Stimulated activated CD4-positive, alpha-beta T cell treated with anti-CD3 and anti-CD28 coated beads, Interleukin-12 subunit alpha, Interleukin-12 subunit beta, amount 100 ng/mL, for 48 hours (primary cell): ENCODE measurements at places on chromosomes 3 and 15.

DNA sequence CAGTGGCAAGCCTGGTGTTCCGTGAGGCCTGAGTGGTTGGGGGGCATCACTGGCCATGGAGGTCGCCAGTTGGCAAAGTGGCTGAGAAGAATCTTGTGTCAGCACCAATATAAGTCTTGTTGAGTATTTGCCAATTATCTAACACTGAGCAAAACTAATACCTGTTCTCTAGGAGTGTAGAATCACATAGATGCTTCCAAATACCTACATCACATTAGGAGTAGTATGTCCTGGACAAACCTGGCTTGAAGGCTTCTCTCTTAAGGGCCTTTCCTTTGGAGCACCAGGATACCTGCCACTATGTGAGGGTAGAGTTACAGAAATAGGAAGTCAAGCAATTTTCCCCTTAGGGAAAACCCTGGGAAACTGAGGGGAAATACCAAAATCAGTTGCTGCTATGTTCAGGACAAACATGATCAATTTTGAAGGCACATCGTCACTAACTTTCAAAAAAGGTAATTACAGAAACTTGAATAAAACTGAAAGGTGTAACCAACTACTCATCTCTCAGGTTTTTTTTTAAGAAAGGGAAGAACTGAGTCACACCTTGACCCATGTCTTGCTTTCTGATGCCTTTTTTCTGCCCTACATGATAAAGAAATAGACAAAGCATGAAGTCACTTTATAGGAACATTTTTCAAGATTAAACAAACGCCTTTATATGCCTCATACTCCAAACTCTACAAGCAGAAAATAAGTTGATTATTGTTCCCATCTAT, 100.4 kb downstream of the IMPG2 start:
- no peak for DNase-seq

DNA sequence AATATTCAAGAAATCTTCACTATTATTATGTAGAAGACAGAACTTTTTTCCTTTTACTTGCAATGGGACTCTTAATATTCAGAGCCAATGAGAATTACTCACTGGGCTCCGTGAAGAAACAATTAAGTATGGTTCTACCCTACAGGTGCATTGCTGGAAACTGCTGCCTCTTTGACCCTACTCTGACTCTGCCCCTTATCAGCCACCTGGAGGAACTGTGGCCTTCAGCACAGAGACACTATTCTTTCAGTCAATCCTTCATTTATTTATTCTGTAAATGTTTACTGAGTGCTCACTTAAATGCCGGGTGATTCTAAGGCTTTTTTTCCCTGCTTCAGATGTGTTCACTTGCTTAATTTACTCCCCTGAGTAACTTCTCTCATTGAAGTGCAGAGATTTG, 163.2 kb downstream of the SYNPR start:
- no peak for DNase-seq

- no peak for DNase-seq
These were observed 1.3 kb downstream of the PXK start for GRCh38 chr3:58334013-58334321.

GRCh38 chr15:86691091-86691663, 611.5 kb downstream of the AGBL1 start:
- no peak for DNase-seq

DNA sequence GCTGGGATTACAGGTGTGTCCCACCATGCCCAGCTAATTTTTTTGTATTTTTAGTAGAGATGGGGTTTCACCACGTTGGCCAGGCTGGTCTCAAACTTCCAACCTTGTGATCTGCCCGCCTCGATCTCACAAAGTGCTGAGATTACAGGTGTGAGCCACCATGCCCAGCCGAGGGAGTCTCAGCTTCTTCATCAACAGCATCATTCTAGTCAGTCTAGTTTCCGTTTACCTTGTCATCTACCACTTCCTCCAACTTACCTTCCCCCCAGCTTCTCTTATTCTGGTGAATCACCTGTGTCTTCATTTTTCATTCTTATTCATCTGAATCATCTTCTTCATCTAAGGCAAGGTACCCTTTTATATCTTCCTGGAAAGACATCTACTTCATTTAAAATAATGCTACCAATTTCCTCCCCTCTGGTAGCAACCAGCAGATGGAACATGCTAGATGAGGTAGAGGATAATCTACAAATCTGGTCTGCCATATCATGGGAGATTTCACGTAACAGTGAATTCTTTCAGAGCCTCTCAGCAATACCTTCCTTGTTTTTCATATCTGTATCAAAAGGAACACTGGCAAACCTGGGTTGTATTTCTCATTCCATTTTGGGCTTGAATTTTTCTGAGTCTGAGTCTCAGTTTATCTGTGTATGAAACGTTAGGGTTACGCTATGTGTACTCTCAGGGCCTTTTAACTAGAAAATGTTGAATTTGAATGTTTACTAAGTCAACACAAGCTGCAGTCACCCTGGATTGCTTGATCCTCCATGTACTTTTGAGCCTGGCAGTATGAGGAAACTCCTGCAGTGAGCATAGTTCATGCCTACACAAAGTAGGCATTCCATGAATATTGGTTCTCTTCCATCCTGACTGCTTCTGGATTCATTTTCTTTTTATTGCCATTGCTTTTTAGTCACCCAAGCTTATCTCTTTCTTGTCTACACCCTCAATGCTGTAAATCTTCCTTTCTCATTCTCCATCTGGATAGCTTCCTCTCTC, 16.8 kb downstream of the LPP start:
- peak; percentile 55 for DNase-seq

GRCh38 chr3:69108811-69109210, 13.6 kb downstream of the LMOD3 start:
- DNase-seq: no peak

GRCh38 chr3:184489268-184489841, 72.2 kb upstream of the EPHB3 start:
- no peak for DNase-seq

DNA sequence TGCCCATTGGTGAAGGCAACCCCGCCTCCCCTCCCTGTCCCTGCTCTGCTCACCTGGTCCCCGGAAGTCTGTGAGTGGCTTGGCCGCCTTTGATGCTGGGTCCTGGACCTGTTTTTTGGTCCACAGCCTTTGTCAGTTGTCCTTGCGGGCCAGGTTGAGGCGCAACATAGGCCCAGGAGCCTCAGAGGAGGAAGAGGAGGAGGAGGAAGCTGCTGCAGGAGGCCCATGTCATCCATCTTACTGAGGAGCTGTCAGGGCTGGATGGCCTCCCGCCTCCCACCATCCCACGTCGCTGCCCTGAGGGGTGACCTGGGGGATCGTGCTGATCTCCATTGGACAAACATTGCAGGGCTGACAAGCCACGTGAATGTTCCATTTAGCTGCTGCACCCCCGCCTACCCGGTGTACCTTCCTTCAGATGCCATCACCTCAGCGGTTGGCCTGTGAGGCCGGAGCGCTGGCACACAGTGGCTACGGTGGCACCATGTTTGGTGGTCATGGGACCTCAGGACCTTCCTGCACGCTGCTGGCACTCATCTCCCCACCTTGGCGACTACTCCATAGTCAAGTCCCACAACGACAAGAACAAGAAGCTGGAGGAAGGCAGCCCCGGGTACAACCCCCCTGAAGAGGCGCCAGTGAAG, 106.3 kb downstream of the SMAD6 start:
- no peak for DNase-seq

- DNase-seq: no peak
These were observed 901.9 kb downstream of the OTOL1 start for GRCh38 chr3:162398554-162398953.

DNA sequence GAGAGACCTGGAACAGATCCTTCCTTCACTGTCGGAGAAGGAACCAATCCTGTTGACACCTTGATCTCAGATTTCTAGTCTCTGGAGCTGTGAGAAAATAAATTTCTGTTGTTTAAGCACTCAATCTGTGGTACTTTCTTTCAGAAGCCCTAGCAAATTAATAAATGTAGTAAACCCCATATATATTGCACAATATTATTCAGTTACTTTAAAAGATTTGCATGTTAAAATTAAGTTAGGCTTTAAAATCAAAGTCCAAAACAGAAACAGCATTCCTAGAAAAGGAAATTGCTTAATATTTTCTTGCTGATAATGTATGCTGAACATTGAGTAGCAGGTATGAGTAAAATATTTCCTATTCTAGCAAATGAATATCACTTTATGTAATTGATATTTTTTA, 113.2 kb downstream of the LEKR1 start:
- no peak for DNase-seq

DNA sequence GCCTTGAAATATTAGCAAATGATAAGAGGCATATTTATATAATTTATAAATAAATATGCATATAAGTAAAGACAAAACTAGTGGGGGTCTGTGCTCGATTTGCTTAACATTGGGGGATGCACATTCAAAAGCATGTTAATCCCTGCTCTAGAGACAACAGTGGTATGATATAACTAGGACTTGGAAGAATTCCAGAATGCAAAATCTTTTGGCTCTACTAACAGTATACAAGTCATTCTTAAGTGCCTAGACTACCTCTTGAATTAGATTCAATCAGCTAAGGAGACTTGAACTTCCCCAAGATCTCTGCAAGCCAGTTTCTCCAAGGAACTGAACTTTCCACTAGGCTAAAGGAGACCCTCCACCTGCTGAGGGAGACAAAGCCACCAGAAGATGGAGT, 282.7 kb upstream of the RORA start:
- DNase-seq: no peak

DNA sequence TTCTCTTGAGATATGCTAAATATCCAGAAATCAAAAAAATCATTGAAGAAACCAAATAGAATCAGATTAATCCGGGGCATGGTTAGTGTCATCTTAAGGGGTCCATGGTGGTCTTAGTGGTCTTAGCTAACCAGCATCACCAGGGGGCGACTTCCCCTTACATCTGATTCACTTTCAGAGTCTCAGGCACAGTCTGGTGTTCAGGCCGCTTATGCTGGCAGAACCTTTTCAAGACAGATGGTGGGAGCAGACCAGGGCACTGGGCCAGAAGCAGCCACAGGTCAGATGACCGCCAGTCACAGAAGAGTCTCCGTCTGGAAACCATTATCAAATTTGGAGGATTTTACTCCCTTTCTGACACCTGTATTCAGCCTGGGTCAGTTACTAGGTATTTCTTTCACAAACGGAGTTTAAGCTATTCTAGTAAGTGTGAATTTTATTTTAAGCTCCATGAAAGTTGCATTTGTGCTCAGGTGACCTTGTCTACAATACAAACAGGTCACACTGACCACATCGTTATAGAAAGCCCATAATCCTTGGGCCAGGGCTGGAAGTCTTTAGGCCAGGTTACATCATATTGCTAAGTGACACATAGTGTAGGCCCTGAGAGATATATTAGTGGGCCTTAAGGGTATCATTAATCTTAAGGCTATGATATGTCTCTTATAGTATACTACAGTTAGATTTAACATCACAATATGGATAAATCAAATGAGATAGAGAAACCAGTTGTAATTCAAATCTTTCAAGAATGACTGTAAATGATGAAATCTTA, 365.5 kb downstream of the GBE1 start:
- DNase-seq: no peak

- DNase-seq: no peak
These were observed 46.4 kb downstream of the DNASE1L3 start for GRCh38 chr3:58164199-58164879.

- no peak for DNase-seq
These were observed 2.5 kb upstream of the FHIT start for GRCh38 chr3:61253756-61254155.

GRCh38 chr3:98482717-98483482, 14.6 kb upstream of the OR5K2 start:
- no peak for DNase-seq

- DNase-seq: no peak
These were observed 11.4 kb downstream of the DET1 start for GRCh38 chr15:88535100-88535499.

DNA sequence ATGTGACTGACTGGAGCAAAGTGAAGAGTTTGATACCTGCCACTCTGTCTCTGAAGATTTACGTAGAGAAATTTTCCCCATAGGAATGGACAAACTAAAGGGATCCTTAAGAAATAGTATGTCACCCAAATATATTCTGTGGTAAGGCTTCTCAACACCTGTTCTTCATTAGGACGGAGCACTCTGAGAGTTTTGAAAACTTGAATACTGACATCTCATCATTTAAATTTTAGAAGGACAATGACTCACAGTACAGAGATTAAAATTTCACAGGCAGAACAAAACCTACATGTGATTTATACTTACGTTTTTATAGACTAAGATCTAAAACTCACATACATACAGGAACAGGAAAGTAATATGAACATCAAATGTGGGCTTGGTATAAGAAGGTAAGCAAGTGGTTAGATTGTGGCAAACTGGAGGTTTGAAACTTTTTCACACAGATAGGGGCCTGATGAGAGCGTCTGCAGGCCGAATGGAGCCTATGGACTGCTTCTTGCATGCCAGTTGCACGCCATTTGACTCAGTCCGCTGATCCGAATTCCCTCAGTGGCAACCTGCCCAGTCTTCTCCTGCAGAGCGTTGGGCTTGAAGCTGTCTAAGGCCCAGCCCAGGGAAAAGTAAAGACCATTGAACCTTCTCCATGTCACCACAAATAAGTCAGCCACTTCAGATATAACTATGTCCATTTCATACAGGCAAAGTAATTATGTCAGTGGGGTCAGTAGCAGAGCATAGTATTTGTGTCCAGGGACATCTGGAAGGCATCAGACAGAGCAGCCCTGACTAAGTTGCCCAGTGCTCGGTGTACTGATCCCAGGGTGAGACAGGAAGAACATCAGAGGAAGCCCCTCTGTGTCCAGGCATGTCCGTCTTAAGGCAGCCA, 45.7 kb downstream of the ZBTB38 start:
- no peak for DNase-seq

- DNase-seq: no peak
These were observed 48.4 kb downstream of the SEMA5B start for GRCh38 chr3:122979211-122979610.
